ENCODE measurements at places on chromosomes 11 and 22.

DNA sequence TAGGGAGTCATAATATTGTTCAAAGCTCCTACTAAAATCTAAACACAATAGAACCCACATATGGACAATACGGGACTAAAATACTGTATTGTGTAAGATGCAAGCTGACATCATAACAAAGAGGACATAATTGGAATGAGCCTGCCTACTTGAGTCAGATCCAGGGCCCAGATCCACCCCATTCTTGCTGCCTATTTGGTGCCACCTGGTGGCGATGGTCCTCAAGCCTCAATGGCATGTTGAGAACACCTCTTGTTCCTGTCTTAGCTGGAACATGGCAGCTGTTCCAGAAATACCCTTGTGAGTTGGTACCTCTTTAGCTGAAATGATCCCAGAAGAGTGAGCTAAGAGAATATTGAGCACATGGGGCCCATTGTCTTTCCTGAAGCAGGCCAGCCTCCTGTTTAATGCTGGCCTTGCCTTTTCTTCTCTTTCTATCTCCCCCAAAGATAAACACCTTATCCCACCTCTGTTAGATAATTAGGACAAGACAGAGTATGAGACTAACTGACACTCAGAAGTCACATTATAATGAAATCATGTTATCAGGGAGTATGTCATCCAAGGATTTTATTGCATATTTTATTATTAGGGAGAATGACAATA is 680.9 kb upstream of the ANO5 start:
- no peak for DNase-seq

DNA sequence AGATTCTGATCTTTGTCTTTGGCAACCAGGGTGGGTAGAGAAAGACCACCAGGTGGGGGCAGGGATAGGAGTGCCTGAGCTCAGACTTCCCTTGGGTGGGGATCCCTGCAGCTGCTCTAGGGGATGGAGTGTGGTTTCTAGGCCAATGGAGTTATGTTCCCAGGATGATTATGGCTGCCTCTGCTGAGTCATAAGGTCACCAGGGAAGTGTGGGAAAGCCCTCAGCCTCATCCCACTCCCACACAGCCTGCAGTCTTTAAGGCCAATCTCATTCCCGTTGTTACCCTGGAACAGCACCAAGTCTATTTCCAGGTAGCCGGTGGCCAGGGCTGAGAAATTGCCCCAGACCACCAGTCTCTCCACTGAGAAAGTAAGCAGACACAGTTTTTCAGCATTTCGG is 2269.3 kb upstream of the RAG2 start:
- DNase-seq = no peak

- DNase-seq = no peak
These were observed 59.1 kb upstream of the POU2AF2 start for GRCh38 chr11:111186308-111186915.

GRCh38 chr11:126155402-126156187 is 55.9 kb downstream of the RPUSD4 start:
- no peak for DNase-seq

GRCh38 chr11:61019037-61019831 is 47.8 kb downstream of the CD6 start:
- no peak for DNase-seq

DNA sequence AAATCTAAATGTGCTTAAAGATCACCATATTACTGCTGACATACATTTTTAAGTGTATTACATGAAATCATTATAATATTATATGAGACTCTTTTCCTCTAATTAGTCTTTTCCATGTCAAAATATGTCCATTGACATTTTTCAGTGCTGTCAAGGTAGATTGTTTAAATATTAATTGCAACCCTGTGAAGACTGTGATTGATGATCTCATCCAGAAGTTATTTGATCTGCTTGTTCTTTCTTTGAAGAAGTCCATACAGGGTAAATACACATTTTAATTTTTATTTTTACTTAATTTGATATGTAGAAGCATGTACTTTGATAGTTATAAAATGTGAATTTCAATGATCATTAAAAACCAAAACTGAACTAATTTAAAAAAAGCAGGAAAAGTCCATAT is 38.4 kb downstream of the DYNC2H1 start:
- no peak for DNase-seq

Measured in stimulated activated CD4-positive, alpha-beta T cell treated with anti-CD3 and anti-CD28 coated beads, TNF-alpha, amount 100 ng/mL, for 4 hours (primary cell).